Gastrocnemius medialis (tissue), 4 donors: ENCODE measurements at places on chromosomes 1 and 21.

DNA sequence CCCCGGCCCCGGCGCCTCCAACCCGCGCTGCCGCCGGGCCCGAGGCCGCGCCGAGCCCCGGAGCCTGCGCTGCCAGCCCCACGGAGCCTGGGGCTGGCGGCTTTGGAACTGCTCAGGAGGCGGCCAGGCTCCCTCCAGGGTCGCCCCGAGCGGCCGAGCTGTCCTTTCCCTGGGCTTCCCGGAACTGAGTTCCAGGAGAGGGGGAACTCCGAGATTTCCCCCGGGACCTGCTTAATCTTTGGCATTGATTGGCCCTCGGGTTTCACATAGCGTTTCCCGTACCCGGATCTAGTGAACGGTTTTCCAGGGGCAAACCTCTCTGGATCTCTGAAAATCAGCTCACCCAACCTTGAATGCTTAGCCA is 504 bp downstream of the H6PD start:
- peak overlapping the region; percentile 86 for H3K27ac ChIP-seq
- H3K4me3 ChIP-seq: peak overlapping the region; percentile 77
- DNase-seq: no peak
- H3K36me3 ChIP-seq: no peaks in the 10 kb centered on the region
- peaks cover 71% of the 10 kb centered on the region for H3K4me1 ChIP-seq

DNA sequence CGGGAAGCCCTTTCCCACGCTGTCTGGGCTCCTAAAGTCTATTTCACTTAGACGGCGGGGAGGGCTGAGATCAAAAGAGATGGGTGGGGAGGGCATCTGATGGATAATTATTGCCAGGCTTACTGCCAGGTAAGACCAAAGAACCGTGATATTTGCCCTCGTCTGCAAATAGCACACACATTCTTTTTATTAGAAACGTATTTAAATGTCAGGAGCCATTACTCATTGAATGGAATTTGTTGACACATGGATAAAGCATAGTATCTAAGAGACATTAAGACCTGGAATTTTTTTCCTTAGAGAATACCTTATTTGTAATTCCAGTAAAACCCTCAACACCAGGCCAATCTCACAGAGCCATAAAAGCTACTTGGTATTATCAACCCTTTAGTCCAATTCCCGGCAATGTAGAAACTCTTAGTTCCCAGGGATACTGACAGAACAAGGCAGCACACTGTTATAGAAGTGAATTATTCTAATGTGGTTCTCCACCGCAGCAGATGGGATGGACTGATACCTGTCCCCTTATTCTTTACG is 10.6 kb downstream of the URB1 start:
- H3K36me3 ChIP-seq: no peaks in the 10 kb centered on the region
- no peaks in the 10 kb centered on the region for H3K27me3 ChIP-seq
- H3K27ac ChIP-seq: no peak overlapping the region

DNA sequence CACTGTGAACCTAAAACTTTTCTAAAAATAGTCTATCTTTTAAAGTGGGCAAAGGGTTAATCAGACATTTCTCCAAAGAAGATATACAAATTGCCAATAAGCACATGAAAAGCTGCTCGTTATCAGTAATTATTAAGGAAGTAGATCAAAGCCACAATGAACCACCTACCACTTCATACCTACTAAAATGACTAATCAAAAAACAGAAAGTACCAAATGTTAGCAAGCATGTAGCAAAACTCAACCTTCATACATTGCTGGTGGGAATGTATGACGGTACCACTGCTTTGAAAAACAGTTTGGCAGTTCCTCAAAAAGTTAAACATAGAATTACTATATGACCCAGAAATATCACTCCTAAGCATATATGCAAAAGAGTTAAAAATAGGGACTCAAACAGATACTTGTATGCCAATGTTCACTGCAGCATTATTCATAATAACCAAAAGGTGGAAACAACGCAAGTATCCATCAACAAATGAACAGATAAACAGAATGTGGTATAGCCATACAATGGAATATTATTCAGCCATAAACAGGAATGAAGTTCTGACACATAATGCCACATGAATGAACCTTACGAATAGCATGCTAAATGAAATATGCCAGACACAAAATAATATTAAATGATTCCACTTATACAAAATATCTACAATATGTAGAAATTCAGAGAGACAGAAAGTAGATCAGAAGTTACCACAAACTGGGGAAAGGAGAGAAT is 21.1 kb downstream of the CDC42BPA start:
- no peak for DNase-seq
- no peaks in the 10 kb centered on the region for H3K36me3 ChIP-seq
- peaks cover 26% of the 10 kb centered on the region for H3K4me1 ChIP-seq
- H3K27me3 ChIP-seq: no peaks in the 10 kb centered on the region

- no peak overlapping the region for H3K4me3 ChIP-seq
- no peaks in the 10 kb centered on the region for H3K36me3 ChIP-seq
- DNase-seq: no peak
- no peaks in the 10 kb centered on the region for H3K4me1 ChIP-seq
- H3K27me3 ChIP-seq: no peaks in the 10 kb centered on the region
Measured at GRCh38 chr1:159561497-159561896, 25.7 kb upstream of the OR10J5 start.

GRCh38 chr1:48803474-48803873 is 26.8 kb upstream of the BEND5 start:
- H3K36me3 ChIP-seq: no peaks in the 10 kb centered on the region
- H3K4me1 ChIP-seq: no peaks in the 10 kb centered on the region
- DNase-seq: no peak
- no peak overlapping the region for H3K27ac ChIP-seq
- no peak overlapping the region for H3K4me3 ChIP-seq

- no peak overlapping the region for H3K4me3 ChIP-seq
- DNase-seq: no peak
- H3K27ac ChIP-seq: no peak overlapping the region
- H3K4me1 ChIP-seq: peaks cover 9% of the 10 kb centered on the region
Measured at GRCh38 chr1:108881369-108881768, 4.6 kb downstream of the GPSM2 start.

GRCh38 chr1:248111157-248111556 is 16.2 kb downstream of the OR2L13 start:
- no peaks in the 10 kb centered on the region for H3K27me3 ChIP-seq
- no peaks in the 10 kb centered on the region for H3K4me1 ChIP-seq
- H3K36me3 ChIP-seq: no peaks in the 10 kb centered on the region
- no peak overlapping the region for H3K27ac ChIP-seq
- DNase-seq: no peak

- H3K4me3 ChIP-seq: no peak overlapping the region
- peak overlapping the region; percentile 96 for H3K27ac ChIP-seq
- no peak for DNase-seq
- H3K4me1 ChIP-seq: peaks cover 99% of the 10 kb centered on the region
Measured at GRCh38 chr1:54331843-54332463, 74.2 kb downstream of the SSBP3 start.
